Osteoblast (primary cell): ENCODE measurements at places on chromosomes 2 and 18. TPM values are rescaled to one million over a fixed set of nuclear protein-coding genes. Genes with fewer than 3 reads are reported as not detected.

LIMS4 gene
- total RNA-seq = 6.9 and 15.9 TPM in 2 replicates

RAB11FIP5 gene
- total RNA-seq = 53.9 and 59.0 TPM in 2 replicates

ITPRIPL1 gene
- total RNA-seq = 1.4 and 1.8 TPM in 2 replicates

RGPD3 gene
- 0.36 and 0.59 TPM in 2 replicates for total RNA-seq

KHK gene
- total RNA-seq = 0.29 and 0.36 TPM in 2 replicates

SLC11A1 gene
- 0.29 and 0.36 TPM in 2 replicates for total RNA-seq

COL3A1 gene
- total RNA-seq = 3,160 and 5,672 TPM in 2 replicates

CIB4 gene
- total RNA-seq = not detected in 2 replicates

CABLES1 gene
- total RNA-seq = 13.0 and 16.8 TPM in 2 replicates

DSG1 gene
- not detected in 2 replicates for total RNA-seq

CRYGC gene
- total RNA-seq = not detected in 2 replicates

AMER3 gene
- total RNA-seq = not detected in 2 replicates

MERTK gene
- 0.59 and 0.72 TPM in 2 replicates for total RNA-seq

SLC14A1 gene
- 128 and 136 TPM in 2 replicates for total RNA-seq

ATP8B1 gene
- total RNA-seq = 41.5 and 46.7 TPM in 2 replicates

SPEG gene
- 24.2 and 26.4 TPM in 2 replicates for total RNA-seq

FLACC1 gene
- total RNA-seq = 0.72 and 1.5 TPM in 2 replicates
